ENCODE measurements at places on chromosomes 7 and 10.

- DNase-seq, result no peak
Observed at GRCh38 chr10:21406595-21407193, 118.8 kb downstream of the SKIDA1 start.

DNA sequence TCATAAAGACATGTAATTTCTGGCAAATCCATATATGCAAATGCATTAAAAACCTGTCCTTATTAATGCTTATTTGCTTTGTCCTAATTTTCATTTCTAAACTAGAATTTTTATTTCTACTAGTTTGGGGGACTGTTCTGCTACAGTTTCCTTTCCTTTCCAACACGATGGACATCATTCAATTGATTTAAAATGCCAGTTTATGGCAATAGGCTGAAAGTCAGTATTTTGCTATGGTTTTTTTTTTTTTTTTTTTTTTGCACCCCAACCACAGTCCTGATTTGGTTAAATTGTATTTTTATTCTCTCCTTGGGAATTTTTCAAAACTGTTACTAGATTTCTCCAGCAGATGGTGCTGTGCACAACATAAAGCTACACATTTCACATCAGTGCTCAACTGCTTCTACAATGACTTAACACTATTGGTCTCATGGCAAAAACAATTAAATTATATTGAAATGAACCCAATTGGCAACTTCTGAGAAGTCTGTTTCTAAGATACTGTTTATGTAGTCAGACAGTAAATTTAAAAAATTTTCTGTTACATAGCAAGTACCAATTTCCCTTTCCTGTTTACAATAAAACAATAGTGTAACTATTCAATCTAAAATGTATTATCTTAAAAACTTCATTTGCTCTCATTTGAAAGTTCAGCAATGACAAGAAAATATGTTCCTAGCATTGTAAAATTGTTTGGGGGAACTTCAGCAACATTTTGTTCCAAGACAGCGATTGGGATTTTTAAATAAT is 193.8 kb upstream of the CCDC6 start:
- DNase-seq, result no peak

- no peak for DNase-seq
Observed at GRCh38 chr7:108436906-108437305, 19.3 kb downstream of the NRCAM start.

- DNase-seq, result no peak
Observed at GRCh38 chr10:86636311-86636710, 18.0 kb upstream of the OPN4 start.

- DNase-seq, result no peak
Observed at GRCh38 chr7:96017877-96018276, 245.5 kb downstream of the DYNC1I1 start.

DNA sequence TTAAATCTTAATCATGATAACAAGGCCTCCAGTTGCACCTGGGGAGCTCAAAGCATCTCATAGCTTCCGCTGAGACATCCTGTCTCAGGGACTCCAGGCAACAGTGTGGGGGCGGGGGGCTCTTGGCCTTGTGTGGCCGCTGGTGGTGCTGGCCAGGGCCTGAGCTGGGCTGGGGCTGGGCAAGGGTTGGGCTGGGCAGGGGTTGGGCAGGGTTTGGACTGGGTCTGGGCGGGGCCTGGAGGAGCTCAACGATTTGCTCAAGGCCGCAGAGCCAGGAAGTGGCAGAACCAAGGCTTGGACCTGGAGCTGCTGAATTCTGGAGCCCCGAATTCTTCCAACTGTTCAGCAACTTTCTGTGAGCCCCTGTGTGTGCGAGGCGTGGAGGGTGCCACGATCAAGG is 37.9 kb upstream of the PSMG3 start:
- DNase-seq, result no peak

DNA sequence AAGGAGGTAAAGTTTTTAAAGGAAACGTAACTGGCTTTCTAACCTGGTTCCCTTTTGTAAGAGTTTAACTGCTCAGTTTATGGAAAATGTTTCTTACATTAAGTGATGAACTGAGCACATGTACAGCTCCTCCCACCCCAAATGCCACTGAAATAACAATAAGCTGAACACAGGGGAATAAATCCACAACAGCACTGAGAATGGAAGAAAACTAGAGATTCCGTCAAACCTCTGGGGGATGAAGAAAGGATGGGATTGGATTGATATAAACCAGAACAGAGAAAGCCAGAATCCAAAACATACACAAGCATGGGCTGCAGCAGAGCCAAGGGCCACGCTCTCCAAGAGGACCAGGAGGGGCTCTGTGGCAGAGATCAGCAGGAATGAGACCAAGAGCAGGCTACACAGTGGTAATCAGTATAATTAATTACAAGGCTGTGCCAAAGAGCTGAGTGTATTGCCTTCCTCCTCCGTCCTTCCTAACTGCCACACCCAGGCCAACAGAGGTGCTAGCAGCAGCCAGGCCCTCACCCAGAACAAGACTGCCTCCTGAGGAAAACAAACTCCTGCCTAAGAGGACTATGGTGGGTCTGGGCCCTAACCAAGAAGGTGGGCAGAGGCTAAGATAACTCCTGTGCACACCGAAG is 73.9 kb downstream of the KIAA1549 start:
- no peak for DNase-seq

DNA sequence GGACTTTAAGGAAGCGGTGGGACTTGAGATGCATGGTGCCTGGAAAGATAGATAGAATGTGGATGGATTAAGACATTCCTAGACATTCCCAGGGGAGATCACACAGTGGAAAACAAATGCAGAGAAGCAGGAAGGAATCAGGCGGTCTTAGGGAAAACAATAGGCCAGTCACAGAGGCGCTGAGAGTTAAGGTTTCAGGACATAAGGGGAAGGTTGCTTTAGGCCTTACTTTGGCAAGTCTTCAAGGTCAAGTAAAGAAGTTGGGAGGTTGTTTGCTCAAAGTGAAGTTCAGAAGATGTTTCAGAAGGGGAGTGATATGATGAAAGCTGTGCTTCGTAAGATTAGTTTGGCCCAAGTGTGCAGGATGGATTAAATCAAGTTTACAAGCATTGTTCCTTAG is 109.4 kb downstream of the SUGCT start:
- DNase-seq, result no peak

DNA sequence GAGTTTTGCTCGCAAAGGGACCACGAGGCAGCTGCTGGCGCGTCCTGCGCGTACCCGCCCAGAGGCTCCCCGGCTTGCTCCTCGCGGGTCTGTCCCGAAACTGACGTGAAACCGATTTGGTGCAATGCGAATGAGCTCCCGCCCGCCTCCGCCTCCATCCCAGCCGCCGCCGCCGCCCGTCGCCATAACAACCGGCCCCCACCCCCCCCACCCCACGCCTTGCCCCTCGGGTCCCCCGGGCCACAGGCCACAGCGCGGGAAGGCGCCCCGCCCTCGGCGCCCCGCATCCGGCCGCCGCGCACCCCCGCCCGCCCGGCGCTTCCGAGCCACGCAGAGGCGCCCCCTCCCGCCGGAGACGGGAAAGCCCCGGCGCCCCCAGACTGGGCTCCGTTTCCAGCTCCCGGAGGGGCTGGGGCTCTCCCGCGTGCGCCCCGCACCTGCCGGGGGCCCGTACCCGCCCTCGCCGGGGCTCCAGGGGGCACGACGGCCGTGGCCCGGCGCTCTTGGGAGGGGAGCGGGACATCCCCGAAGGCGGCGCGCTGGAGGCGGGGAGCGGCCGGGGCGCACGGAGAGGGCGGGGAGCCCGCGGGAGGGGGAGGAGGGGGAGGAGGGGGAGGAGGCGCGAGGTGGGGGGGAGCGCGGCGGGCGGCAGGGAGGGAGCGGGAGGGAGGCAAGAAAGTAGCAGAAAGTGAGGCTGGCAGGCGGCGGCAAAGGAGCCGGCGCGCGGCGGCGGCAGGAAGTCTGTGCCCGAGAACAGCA is at the start of gene CAMK1D:
CAMK1D (plus strand) TSS at position 678 of the 759 bp plus-strand sequence.
- peak; percentile 74 for DNase-seq

DNA sequence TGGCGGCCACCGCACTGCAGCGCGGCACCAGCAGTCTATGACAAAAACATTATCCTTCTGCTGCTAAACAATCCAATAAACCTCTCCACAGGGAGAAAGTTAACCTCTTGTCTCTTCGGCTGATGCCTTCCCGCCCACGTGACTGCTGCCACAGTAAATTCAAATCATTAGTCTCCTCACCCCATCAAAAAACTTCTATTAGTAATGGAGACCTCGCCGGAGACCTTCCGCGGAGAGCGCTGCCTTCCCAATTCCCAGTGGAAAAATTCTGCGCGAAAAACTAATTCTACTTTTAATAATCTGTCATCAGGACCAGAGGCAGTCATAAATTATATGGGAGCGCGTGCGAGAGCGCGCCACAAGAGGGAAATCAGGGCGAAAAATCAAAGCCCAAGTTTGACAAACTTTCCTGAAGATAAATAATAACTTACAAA is 90.0 kb upstream of the PAX2 start:
- no peak for DNase-seq

DNA sequence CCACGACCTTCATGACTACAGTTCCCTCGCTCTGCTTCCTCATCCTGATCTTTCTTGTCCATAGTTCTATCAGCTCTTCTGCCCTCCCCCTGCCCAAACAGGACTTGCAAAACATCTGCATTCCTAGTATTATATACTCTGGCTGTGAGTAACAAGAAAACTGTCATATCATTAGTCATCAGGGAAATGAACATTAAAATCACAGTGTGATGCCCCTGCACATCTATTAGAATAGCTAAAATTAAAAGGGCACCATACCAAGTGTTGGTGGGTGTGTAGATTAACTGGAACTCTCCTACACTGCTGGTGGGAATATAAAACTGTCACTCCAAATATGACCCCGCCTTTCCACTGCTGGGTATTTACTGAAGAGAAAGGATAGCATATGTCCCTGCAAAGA is 141.8 kb downstream of the C7orf25 start:
- no peak for DNase-seq

GRCh38 chr10:31756101-31756728 is 172.4 kb downstream of the ARHGAP12 start:
- no peak for DNase-seq

DNA sequence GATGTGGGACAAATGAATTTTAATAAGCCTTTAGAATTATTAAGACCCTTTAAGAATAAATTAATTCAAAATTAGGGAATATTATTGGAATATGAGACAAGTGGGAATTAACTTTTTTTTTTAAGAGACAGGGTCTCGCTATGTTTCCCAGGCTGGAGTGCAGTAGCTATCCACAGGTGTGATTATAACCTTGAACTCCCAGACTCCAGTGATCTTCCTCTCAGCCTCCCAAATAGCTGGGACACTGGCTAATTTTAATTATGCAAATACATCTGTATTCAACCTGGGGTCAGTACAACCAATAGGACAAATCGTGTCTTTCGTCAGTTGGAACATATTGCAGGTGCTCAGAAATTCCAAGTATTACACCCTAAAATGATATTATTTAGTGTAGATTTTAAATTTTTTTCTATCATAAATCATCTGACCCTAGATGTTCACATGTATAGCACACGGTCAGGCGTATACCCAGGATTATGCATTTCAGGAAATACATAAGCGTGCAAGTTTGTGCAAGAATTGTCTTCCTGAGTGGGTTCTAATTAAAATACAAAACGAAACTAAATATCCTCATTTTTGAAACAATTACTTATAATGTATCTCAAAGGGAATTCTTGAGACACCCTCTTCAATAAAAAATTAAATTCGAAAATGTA is 1.2 kb downstream of the NT5C3A start:
- no peak for DNase-seq

DNA sequence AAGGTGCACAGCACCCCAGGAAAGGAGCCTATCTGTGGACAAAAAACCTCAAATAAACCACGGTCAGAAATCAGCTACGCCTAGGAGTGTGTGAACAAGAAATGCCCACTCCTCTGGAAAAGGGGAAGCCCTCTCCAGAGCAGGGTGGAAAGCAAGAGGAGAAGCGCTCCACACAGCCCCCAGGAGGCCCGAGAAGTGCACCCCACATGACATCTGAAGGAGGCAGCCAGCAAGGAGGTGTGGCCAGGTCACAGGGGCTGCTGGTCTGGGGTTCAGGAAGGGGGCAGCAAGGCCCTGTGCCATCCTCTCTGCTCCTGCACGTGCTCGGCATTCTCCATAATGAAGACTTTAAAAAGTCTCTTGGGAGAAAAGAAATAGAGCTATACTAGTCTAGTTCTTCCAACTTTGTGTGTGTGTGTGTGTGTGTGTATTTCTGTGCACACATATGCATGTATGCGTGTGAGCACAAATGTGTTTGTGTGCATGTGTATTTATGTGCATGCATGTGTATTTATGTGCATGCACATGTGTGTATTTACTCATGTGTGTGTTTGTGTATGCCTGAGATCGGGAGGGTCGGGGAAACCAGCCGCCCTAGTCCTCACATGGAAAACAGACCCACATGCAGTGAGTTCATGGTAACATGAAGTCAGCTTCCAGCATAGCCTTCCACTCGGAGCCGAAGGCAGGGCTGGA is 76.5 kb downstream of the TNS3 start:
- DNase-seq, result no peak

DNA sequence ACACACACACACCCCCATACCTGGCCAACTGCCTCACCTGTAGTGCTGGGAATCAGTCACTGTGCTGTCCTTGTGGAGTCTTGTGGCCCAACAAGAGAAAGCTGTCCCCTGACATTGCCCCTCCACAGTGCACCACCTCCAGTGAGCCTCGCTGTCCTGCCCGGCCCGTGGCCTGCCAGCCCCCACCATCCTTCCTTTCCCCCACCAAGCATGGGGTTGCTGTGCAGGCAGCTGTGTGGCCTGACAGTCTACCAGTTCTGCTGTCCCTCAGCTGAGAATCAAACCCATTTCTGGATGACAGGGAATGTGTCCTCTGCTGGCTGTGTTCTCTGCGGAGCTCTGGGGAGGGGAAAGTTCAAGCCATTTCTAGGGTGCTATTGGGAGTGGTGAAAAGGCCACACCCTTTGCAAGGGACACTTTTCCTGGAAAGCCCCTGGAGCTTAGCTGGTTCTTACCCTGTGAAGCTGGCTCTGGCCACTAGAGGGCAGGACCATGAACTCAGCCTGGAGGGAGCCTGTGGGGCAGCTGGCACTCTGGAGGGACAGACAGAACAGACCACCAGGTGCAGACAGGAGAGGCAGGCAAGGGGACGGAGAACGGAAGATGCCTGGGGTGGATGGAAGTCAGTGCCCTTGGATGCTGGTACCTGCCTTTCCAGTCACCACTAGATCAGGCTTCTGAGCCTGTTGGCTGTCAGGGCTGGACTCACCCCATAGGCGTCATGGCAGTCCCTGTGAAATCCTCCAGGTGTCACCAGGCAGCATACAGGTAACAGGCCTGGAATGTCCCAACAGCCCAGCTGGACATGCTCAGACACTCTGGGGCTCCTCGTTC is 10.5 kb upstream of the MTPAP start:
- DNase-seq, result peak; percentile 57

- DNase-seq, result no peak
Observed at GRCh38 chr7:32131091-32131490, 60.9 kb upstream of the PDE1C start.

DNA sequence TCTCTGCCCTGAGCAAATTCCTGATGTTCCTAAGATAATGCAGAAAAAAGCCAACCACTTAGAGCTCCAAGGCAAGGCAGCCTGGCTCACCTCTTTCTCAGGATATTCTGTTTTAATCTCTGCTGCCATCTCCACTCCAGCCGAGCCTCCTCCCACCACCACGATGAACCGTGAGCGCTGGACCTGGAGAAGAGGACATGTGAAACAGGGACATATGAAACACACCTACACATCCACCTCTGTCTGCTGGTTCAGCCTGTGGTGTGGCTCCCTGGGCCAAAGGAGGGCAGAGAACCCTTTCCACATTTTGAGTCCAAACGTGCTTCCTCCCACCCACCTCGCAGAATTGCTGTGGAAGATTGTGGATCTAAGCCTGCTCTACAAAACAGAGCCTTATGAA is 12.2 kb downstream of the AIFM2 start:
- no peak for DNase-seq

- no peak for DNase-seq
Observed at GRCh38 chr7:26212921-26213718, 11.6 kb downstream of the CBX3 start.
